ENCODE measurements at places on chromosomes 7 and 10.

DNA sequence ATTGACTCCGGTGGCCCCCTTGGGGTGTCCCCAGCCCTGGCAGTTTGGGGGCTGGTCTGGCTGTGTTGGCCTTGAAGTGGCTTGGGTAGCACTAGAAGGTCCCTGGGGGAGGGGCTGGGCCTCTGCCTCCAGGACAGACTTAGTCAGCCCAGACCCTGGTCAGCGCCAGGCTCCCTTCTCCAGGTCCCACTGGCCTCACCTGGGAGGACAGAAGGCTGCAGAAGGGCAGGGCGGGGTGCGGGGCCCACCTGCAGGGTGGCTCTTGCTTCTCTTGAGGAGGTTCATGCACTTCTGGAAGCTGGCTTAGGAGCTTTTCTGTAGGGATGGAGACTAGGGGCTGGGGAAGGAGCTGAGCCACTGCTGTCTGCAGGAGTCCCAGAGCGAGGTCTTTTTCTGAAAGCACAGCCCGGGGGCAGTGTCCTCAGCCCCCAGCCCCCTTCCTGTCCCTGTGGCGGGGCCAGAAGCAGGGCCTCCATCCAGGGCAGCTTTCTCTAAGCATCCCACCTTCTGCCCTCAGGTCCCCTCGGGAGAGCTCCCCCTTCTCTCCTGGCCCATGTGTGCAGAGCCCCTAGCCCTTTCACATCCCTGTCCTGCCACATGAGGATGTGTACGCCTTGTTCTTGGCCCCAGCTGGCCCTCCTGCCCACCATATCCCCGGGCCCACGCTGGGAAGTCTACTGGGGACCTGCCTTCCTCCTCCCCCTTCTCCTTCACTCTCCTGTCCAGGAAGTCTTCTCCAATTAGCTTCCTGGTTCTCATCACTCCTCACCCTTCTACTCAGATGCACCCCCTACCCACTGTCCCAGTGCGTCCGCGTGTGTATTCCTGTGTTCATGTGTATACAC is 11.0 kb downstream of the TBATA start:
- no peak for DNase-seq

DNA sequence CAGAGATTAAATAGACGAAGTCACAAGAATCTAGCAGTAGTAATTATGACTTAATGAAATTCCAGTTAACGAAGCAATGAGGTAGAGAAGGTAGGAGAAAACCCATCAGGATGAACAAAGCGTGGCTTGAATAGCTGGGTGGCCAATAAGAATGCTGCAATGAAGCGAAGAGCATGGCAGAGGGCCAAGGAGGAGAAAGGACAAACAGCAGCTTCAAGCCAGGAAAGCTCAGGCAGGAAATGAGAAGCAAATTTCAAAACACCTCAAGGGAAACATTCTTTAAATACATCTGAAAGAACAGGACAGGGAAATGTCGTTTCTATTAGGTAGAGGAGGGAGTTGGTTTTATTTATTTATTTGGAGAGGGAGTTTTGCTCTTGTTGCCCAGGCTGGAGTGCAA is 122.5 kb downstream of the KIAA1217 start:
- DNase-seq = no peak

GRCh38 chr10:123475466-123475865 is 190.7 kb upstream of the GPR26 start:
- DNase-seq = no peak

GRCh38 chr10:6215683-6216484 is 13.2 kb downstream of the PFKFB3 start:
- DNase-seq = no peak

DNA sequence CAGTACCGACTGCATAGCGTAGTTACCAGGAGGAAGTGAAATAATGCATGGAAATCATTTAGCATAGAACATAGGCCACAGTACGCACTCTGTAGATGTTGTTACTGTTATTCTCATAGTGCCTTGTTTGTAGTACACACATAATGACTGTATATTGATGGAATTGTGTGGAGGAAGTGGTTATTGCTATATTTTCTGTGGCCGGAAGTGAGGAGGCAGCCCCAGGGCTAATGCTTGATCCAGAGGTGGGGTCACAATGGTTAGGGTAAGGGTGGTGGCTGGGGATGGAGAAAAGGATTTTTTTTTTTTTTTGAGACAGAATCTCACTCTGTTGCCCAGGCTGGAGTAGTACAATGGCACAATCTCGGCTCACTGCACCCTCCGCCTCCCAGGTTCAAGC is 4.5 kb upstream of the MGAM start:
- DNase-seq = no peak

GRCh38 chr10:3000048-3000447 is 67.3 kb upstream of the PFKP start:
- DNase-seq = no peak

Data from amygdala (tissue), 56 donors.